HFFc6 (cell line): ENCODE measurements at places on chromosomes 5 and 9. TPM values are rescaled to one million over a fixed set of nuclear protein-coding genes. Genes with fewer than 3 reads are reported as not detected.

The AQP7 gene
- not detected in 2 replicates for total RNA-seq

The DDX4 gene
- not detected in 3 replicates for total RNA-seq

The ZNF366 gene
- not detected in 3 replicates for total RNA-seq

The HSPA9 gene
- total RNA-seq, result 203 to 240 TPM (median 214 TPM) in 3 replicates

The SHISAL2B gene
- not detected in 2 replicates for total RNA-seq

The WNT8A gene
- not detected in 3 replicates for total RNA-seq

GRCh38 chr9:91092214-91092613 lies 269.5 kb downstream of the AUH start:
- no peak for DNase-seq

DNA sequence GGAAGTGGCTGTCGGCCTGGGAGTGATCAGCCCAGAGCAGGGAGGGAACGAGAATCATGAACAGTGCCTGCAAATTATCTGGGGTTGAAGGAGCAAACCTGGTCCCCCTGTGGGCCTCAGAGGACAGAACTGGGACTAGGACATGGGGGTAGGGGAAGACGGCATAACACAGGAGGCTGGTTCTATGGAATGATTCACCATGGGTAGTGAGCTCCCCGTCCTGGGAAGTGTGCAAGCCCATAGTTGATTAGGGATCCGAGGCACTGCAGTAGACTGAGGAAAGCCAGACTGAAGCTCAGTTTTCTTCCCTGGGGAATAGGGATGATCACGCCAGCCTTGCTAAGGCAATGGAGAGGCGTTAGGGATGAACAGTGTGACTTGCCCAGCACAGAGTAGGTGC lies 5.6 kb downstream of the ADGRD2 start:
- no peak for DNase-seq

- no peak for DNase-seq
Observed at GRCh38 chr9:122364783-122365150, 6.1 kb upstream of the PTGS1 start.

- DNase-seq, result peak; percentile 99
Observed at GRCh38 chr9:125241000-125241862, at the start of gene HSPA5. HSPA5 (minus strand) TSS chr9:125241343; CDS start chr9:125241126, 217 bp downstream.

- peak; percentile 42 for DNase-seq
Observed at GRCh38 chr9:18666986-18667772, 193.2 kb downstream of the ADAMTSL1 start.

GRCh38 chr9:6610073-6610472 lies 35.5 kb downstream of the GLDC start:
- no peak for DNase-seq

DNA sequence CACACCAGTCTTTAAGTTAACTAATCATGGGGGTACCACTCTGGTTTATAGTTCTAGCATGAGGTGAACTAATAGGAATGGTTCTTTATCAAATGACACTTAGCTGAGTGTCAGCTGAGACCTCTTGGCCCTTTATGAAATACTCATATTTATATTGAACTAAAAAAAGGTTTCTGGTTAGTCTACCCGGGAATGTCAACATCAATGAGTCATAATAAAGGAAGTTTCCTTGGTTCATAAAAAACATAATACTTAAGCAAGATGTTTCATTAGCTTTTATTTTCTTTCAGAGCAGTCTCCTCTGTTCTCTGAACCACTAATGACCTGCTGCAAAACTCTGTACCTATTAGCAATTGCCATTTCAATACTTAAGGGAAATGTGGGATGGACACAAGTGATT lies 13.7 kb downstream of the DAB2 start:
- peak; percentile 37 for DNase-seq

GRCh38 chr9:4590430-4591122 lies 71.5 kb upstream of the PLPP6 start:
- DNase-seq, result no peak

DNA sequence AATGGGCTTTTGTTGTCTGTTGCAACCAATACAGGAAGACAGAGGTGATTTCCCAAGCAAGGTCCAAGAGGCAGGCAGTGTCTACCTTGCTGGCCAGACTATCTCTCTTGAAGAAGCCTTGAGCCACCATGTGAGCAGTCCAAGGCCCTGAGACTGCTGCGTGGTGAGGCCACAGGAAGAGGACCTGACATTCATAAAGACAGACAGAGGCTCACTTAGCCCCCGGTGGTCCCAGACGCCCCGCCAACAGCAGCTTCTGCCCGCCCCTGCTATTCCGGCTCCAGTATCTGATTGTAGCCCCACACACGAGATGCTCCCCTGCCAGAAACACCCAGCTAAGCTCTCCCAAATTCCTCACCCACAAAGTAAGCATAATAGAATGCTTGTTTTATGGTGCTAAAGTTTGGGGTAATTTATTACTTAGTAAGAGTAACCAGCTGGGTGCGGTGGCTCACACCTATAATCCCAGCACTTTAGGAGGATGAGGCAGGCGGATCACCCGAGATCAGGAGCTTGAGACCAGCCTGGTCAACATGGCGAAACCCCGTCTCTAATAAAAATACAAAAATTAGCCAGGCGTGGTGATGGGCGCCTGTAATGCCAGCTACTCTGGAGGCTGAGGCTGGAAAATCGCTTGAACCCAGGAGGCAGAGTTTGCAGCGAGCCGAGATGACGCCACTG lies 22.8 kb upstream of the FUBP3 start:
- DNase-seq, result no peak

GRCh38 chr9:79325501-79325900 lies 246.3 kb upstream of the TLE4 start:
- peak; percentile 17 for DNase-seq

DNA sequence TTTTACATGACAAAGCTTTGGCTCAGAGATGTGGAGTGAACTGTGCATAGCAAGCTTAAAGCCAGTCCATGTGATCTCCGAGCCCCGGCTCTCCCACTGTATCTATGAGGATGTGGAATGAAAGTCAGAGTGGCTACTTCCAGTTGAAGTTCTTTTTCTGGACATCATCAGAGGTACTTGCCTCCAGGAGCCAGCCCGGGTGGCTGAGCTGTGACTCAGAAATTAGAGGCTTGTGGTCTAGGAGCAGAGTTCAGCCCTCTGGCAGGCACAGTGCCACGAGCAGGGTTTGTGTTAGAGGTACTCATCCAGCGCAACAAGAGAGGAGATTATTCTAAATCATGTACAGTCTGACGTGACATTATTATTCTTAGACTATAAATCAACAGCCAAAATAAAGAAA lies 322.5 kb downstream of the CDK5RAP2 start:
- no peak for DNase-seq

DNA sequence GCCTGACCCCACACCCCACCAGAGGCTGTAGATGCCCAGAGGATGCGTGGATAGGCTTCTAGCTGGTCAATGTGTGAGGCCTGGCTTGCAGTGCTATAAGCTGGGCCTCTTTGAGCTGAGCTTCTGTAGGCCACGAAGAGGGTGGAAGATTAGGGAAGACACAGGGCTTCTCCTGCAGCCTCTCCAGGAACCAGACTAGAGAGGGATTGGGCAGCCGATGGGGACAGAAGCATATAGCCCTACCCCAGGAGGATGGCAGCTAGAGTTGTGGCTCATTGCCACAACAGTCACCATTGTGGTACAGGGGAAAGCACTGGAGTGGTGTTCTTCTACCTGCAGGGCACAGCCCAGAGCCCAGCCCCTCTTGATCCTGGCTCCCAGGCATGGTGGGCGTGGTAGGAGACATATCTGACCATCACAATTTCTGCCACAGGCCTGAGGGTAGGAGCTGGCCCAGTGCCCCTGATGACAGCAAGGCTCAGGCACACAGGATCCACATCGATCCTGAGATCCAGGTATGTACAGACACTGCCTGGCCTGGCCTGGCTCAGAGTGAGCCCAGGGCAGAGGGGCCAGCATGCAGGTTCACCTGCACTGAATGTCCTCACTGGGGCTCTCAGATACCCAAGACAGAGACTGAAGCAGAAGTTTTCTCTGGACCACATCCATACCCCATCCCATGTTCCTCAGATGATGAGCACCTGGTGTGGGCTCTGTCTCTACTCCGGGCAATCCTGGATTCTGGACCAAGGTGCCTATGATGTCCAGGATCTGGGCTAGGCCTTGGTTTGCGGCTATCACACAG lies 8.7 kb downstream of the PDLIM4 start:
- no peak for DNase-seq

DNA sequence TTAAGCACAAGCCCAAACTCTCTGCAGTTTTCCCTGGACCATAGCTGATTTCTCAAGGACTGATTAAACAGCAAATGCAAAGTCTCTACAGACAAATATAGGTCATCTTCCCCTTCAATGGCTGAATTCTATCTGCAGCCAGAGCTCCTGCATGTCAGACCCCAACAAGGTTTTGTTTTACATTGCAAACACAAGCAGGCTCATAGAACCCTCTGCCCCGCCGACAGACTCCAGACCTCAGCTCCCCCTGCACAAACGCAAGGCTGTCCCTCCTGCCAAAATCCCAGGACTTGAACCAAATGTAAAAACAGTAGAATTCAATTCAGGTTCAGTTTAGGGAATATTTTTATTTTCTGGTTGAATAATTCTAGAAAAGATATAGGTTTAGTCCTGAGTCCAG lies 526.7 kb upstream of the TRPC7 start:
- DNase-seq, result no peak

- no peak for DNase-seq
Observed at GRCh38 chr5:25763781-25764180, 1119.0 kb upstream of the CDH10 start.

DNA sequence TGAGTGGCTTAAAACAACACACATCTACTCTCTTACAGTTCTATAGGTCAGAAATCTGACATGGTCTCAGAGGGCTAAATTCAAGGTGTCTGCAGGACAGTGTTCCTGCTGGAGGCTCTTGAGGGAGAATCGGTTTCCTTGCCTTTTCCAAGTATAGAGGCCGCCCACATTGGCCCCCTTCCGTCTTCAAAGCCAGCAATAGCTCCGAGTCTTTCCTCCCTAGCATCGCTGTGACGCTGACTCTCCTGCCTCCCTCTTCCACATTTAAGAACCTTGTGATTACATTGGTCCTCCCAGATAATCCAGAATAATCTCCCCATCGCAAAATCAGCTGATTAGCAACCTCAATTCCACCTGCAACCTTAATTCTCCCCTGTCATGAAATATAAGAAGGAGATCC lies 81.3 kb upstream of the IER5L start:
- no peak for DNase-seq

DNA sequence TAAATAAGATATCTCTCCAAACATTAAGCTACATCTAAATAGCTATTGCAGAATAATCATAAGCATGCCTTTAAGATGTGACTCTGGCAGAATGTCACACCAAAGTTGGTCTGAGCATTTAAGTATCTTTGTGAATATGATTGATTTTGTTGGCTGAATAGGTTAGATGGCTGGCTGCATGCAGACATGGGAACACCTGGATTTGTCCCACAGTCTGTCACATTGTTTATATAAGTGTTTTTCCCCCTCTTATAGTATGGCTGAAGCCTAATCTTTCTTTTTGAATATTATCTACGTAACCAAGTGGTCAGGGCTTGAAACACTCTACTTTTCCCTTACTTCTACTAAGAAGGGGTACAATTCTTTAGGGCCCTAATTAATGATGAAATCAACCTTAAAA lies 36.2 kb downstream of the PCSK1 start:
- DNase-seq, result no peak

DNA sequence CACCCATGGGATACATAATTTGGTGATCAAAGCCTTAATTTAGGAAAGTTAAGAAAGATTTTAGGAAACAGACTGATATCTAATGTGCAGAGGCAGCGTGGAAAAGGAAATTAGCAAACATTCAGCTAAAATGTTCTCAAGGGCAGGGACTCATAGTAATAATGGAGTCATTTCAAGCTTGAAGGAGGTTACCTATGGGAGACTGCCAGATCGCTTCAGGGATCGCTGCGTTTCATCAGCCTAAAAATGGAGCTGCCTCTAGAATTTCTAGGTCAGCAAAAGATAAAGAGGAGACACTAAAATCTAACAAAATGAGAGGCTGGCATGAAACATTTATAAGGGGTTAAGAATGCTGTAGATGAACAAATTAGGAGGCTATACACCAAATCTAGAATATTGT lies 115.5 kb downstream of the APBA1 start:
- DNase-seq, result no peak

- DNase-seq, result no peak
Observed at GRCh38 chr5:169169783-169170182, 131.2 kb downstream of the SLIT3 start.
